ENCODE measurements at places on chromosomes 5 and 9.

- no peak for DNase-seq
These were observed 677.1 kb upstream of the CHD1 start for GRCh38 chr5:99605904-99606303.

GRCh38 chr9:132068605-132069004, 11.1 kb downstream of the MED27 start:
- no peak for DNase-seq

- DNase-seq, result no peak
These were observed 72.2 kb downstream of the ATG10 start for GRCh38 chr5:82044010-82044409.

DNA sequence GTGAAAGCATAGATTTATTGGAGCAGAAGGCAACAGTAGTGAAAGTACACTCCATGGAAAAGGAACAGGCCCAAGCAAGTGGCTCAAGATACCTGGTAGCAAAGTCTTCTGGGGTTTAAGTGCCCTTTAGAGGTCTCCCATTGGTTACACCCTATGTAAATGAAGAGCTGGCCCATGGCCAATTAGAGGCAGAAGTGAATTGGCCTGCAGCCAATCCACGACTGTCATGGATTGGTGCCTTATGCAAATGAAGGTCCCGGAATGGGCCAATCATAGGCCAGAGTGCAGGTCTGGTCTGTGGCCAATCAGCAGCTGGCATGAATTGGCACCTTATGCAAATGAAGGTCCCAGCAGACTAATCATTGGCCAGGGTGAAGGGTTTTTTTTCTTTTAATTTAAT, 64.2 kb upstream of the PCSK5 start:
- DNase-seq, result no peak

GRCh38 chr9:35342221-35342958, 147.5 kb upstream of the RUSC2 start:
- no peak for DNase-seq

DNA sequence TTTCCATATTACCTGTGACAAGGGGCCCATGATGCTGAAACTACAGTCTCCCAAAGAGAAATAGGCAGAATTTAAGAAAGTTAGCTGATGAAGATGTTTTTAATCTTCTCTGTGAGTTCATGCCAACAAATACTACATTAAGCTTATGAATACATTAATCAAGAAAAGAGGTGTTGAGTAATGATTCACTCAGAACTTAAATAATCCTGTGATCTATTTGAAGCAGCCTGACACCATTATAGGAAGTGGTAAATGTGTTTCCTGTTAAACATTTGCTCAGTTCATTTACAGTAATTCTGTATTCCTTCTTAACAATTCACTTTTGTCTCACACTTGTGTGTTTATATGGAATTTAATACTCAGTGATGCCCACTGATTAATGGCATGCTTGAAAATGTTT, 75.0 kb upstream of the IZUMO3 start:
- no peak for DNase-seq

- DNase-seq, result no peak
These were observed 67.8 kb downstream of the RALGPS1 start for GRCh38 chr9:126982215-126983002.

DNA sequence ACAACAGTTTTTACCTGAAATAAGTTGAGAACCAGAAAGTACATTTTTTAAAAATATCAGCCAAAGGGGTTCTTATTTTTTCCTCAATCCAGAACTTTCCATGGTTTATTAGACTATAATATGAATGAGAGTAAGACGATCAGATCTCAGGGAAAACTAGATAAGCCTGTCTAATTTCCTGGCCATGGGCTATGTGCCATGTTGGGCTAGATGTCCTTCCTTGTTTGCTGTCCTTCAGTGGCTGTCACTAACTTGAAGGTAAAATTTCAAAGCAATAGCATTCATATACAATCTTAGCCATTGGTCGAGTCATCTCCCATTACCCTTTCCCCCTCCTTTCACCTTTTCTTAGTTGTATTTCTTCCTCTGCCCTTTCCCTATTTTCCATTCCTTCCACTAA, 179.5 kb upstream of the PPP1R2B start:
- DNase-seq, result no peak

DNA sequence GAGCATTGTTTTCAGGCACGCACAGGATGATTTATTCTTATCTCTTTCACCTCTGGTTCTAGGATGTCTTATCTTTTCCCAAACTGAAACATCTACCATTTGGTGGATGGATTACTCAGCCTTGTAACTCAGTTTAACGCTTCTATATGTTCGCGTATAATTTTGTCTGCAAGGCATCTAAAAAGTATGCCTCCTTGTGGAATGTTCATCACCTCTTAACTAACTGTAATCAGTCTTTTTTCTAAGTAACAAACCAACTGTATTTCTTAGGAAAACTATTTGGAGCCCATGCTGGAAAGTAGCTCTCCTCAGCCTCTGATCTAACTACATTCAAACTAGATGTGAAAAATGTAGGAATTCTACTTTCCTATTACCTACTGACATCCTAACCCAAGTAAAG, 11.5 kb upstream of the F2RL2 start:
- no peak for DNase-seq

GRCh38 chr9:551986-552929, 289.2 kb upstream of the DMRT1 start:
- DNase-seq, result no peak

- no peak for DNase-seq
These were observed 1091.9 kb upstream of the EDIL3 start for GRCh38 chr5:85476617-85477016.

Data from stimulated activated CD4-positive, alpha-beta T cell treated with anti-CD3 and anti-CD28 coated beads, Interleukin-2, amount 100 ng/mL, for 4 hours (primary cell).